COR-L47 (cell line): ENCODE measurements at places on chromosomes 13 and 19.

GRCh38 chr19:10364644-10365043 is 15.7 kb downstream of the TYK2 start:
- DNase-seq = no peak

DNA sequence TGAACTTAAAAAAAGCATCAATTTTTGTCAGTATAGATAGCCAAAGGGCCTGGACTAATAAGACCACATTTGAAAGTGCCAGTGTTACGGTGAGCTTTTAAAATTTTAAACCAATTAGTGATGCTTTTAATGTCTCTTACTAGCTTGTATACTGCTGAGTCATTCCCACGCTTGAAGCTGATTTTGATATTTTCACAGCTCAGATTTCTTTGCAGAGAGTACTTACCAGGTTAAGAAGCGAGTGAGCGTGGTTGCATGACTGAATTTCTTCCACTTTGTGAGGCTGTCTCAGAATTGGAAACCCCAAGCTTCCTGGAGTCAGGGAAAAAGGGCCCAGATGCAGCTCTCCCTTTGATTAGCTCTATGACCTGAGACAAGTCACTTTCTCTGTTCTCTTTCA is 74.5 kb upstream of the NBEA start:
- DNase-seq = no peak

GRCh38 chr13:87295636-87296035 is 375.5 kb upstream of the SLITRK5 start:
- no peak for DNase-seq

DNA sequence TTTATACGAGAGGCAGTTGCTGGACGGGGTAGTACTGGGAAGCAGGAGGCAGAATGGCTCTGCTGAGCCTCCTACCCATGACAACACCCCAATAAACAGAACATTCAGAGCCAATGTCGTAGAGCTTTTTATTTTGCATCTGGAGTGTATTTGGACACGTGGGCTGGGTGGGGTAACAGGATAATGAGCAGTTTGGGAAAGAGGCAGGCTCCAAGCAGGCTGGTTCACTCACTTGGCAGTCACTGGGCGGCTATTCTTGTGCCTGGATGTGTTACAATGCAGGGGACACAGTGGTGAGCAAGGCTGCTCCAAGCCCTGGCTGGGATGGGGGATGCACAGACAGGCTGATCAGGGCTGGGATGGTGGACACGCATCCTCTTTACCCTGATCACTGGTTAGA is 9.5 kb downstream of the ACTMAP start:
- no peak for DNase-seq

- DNase-seq = peak; percentile 27
Measured at GRCh38 chr13:93951108-93951507, 528.4 kb downstream of the DCT start.
